ENCODE measurements at places on chromosomes 2 and 18.

- no peak for DNase-seq
Observed at GRCh38 chr2:150075831-150076230, 411.6 kb downstream of the RND3 start.

DNA sequence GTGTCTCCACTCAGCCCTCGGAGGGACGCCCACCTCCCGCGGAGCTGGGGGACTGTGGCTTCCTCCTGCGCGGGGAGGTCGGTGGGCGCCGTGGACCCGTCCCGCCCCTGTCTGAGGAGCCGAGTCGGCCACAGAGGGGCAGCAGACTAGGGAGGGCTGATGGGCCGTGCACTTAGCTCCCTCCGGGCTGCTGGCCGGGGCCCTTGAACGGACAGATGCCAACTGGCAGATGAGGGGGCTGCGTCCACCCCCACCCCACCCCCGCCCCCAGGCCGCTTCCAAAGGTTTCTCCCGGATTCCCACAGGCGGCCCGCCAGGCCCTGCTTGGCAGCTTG lies 10.4 kb upstream of the UBE2F start:
- no peak for DNase-seq

GRCh38 chr2:27811768-27812167 lies 40.2 kb downstream of the MRPL33 start:
- DNase-seq: no peak

DNA sequence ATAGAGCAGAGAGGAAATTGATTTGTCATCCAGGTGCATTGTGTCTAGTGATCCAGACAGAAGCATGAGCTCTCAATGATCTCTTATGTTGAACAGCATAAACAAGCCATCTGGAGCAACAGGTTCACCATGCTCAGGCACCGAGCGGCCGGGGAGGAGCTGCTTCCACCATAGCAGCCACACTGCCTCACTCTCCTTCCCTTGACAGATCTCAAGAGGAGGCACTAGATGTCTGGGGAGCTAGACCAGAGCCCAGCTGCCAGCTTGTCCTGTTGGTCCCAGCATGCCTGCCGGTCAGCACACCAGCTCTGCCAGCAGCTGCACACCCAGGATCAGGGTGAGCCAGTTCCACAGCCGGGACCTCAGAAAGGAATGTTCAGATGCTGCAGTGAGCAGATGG lies 17.5 kb upstream of the LONRF2 start:
- no peak for DNase-seq

- no peak for DNase-seq
Observed at GRCh38 chr18:56267334-56267733, 371.1 kb downstream of the TXNL1 start.

GRCh38 chr18:55768255-55768654 lies 180.3 kb upstream of the TCF4 start:
- DNase-seq: no peak

DNA sequence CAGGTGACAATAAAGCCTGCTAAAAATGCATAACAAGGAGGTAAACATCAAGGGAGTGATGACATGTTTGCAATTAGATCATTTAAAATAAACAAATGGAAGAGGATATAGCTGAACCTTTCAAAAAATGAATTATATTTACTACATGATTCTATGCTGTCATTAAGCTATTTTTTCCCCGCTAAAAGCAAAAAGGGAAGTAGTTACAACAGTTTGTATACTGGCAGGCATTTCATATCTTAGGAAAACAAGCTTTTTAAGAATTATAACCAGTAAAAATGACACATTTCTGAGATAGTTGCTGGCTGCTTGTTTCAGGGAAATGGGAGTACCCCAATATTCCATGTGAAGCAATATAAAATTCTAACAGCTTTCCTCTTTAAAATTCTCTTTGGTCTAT lies 89.1 kb upstream of the ITGB6 start:
- DNase-seq: no peak

DNA sequence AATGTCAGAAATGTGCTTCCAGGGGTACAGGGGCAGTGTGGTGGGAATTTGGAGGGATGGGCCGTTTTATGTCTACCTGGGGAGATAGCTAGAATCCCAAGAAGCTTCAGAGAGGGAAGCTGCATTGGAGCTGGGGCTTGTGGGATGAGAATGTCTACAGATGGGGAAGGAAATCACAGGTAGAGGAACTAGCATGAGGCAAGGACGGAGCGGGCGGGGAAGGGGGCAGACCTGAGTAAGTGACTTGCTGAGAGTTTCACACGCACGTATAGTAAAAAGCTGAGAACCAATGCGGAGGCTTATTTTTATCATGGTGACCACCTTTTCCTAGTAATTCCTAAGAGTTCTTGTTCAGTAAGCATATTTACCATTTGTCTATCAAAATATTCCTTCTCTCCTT lies 6.3 kb downstream of the C2orf80 start:
- no peak for DNase-seq

DNA sequence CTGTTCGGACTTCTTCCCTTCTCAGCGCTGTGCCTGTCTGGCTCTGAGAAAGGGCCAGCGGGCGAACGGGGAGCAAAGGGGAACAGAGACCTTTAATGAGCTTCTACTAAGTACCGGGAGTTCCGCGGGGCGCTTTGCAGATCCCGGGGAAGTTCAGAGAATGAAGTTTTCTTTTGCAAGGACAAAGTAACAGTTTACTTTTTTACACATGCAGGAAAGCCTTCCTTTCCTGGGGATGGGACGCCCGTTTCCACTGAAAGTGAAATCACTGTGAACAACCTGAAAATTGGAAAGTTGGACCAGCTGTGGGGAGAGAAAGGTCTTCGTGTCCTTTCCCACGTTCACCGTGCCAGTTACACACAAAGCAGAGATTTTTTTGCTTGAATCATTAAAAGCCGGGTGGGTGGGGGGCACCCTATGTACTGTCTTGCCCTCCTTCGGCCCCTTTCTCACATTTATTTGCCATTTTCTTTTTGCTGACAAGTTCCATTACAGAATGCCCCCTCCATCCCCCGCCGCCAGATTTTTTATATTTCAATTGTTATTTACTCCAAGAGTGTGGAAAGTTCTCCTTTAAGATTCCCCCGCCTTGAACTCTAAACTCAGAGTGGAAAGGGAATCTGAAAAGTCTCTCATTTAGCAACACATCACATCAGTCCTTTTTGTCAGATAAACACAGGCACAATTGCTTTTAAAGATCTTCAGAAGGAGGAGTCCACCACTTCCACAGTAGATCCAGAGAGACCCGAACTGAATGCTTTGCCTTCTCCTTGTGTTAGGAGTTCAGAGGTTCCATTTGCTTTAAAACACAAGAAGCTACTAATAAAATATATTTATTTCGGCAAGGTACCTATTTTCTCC lies 1.1 kb upstream of the FN1 start:
- DNase-seq: peak; percentile 4

DNA sequence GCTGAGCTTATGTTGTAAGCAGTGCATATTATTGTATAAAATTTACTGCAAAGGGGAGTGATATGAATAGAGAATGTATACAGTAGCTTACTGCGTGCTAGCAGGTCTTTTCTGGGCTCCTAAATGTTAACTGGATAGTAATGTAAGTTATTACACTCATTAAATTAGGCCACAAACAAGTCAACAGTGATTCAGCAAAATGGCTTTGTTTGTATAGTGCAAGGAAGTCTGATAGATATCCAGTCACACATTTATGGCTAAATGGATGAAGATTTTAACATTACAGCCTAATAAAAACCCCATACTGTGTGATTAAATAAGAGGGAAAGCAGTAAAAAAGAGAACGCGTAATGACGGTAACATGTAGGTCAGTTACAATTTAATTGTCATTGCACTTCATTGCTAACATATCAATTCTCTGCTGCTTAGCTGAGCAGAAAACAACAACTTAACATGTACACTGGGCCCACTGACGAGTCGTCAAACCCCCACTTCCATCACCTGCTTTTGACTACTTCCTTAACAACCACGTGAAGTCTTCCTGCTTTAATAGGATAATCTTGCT lies 665.0 kb upstream of the FANCL start:
- DNase-seq: no peak

GRCh38 chr18:37006742-37007141 lies 177.8 kb downstream of the KIAA1328 start:
- no peak for DNase-seq

DNA sequence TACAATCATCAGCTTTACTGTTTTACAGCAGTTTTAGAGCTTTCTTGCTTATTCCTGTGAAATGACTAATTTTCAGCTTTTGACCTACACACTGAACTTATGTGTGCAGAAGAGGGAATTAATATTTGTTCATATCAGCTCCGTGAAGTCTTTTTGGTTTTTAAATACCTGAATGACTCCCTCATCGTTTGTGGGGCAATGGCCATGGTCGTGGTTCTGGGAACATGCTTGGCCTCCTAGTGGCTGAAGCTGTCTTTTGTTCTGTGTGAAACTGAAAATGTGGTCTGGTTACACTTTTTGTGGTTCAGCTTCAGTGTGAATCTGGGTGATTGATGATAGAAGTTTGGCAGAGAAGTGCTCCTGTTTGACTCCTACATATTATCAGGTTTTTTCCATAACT lies 408.1 kb downstream of the THSD7B start:
- DNase-seq: no peak

DNA sequence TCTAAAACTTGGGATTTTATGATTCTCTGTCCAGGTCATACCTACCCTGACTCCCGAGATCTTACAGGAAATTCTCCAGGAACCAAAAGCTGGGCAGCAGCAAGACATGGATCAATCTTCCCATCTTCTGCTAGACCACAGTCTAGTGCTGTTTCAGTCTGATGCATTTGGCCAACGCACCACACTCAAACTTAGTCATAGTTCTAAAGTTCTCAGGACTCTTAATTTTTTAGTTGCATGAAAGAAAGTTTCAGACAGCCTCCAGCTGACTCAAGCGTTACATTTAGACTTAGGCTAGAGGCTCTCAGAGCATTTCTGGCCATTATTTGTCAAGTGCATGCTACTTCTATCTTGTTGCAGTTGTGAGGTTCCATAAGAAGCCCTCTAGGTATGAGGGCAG lies 230.1 kb upstream of the CCDC150 start:
- DNase-seq: no peak

DNA sequence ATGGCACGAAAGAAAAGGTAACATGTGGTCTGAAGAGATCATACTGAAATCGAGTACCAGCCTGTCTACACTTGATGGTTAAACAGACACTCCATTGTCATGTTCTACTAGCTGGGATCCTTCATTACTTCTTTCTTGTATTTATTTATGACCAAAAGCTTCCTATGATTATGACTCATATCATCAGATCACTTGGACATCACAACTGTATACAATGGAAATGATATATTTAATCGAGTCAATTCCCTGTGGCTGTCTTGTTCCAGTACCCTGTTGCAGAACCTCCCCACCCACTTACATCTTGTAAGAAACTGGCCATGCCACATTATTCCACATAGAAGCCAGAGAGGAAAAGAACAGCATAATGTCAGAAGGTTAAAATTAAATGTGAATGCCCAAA lies 358.9 kb downstream of the ZEB2 start:
- no peak for DNase-seq

DNA sequence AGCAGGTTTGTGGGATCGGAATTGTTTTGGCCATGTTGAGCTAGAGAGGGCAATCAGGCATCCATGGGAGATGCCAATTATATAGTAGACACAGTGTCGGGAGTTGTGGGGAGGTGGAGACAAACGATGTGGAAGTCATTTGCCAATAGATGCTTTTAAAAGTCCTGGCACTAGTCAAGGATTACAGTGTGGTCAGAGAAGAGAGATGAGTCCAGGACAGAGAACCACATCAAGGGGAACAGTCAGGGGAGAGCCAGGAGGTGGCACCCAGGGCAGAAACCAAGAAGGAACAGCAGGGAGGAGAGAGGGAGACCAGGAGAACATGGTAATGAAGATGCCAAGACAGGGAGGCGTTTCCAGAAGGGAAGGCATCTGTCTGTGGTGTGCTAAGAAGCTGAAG lies 81.2 kb downstream of the ARL4C start:
- DNase-seq: no peak

DNA sequence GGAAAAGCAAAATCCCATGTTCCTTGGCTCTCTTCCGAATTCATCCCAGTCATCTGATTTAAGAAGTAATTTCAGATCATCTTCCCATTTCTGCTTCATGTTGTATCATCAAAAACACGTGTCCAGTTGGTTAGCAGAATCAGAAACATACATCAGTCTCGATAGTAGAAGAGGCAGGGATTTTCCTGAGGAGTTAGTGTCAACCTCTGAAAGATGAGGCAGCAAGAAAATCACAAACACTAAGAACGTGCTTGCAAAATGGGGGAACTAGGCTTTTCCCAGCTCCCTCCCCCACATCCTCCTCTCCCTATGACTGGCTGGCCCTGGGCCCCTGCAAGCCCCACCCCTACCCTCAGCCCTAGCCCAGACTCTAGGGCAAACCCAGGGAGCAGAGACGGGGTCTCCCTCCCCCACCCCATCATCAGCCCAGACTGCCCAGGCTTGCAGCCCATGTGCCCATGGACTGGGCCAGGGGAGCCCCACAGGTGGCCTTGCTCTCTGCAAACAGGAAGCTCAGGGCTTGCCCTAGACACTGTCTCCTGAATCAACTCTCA lies 161.0 kb upstream of the ID2 start:
- no peak for DNase-seq

GRCh38 chr2:47737191-47737975 lies 45.6 kb upstream of the MSH6 start:
- no peak for DNase-seq

GRCh38 chr2:182650704-182651103 lies 65.4 kb upstream of the DNAJC10 start:
- no peak for DNase-seq

DNA sequence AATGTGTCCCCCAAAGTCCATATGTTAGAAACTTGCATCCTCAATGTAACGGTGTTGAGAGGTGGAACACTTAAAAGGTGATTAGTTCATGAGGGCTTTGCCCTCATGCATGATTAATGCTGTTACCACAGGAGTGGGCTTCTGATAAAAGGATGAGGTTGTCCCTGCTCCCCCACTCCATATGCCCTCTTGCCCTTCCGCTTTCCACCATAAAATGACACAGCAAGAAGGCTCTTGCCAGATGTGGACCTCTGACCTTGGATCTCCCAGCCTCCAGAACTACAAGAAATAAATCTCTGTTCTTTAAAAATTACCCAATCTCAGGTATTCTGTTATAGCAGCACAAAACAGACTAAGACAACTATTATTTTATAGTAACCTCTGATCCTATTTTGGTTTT lies 412.1 kb downstream of the NBAS start:
- no peak for DNase-seq

- DNase-seq: peak; percentile 35
Observed at GRCh38 chr2:160388464-160389263, 104.9 kb downstream of the RBMS1 start.

- no peak for DNase-seq
Observed at GRCh38 chr2:180910831-180911665, 69.4 kb upstream of the UBE2E3 start.

- DNase-seq: no peak
Observed at GRCh38 chr18:10354241-10354811, 100.1 kb upstream of the APCDD1 start.

DNA sequence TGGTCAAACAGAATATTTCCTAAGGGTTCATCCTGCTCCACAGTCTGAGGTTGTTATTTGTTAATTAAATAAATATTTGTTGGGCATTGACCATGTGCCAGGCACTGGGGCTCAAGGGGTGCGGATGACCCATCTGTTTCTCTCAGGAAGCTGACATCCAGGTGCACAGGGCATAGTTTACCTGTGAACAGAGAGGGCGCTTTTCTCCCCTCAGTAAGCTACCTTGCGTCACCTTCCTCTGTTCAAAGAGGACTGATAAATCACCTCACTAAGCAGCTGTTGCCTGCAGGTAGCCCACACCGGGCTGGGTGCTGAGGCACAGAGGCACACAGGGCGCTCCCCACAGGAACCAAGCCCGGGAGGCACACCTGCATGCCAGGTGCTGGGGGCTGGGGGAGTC lies 41.6 kb downstream of the SH3RF3 start:
- no peak for DNase-seq

All from stimulated activated CD4-positive, alpha-beta T cell treated with anti-CD3 and anti-CD28 coated beads, Interleukin-2, amount 100 ng/mL, for 24 hours (primary cell).